ENCODE measurements at places on chromosomes 1 and 21.

- DNase-seq = no peak
Observed at GRCh38 chr1:90558126-90558525, 159.0 kb downstream of the BARHL2 start.

- DNase-seq = no peak
Observed at GRCh38 chr1:76494807-76495206, 372.5 kb upstream of the ST6GALNAC5 start.

DNA sequence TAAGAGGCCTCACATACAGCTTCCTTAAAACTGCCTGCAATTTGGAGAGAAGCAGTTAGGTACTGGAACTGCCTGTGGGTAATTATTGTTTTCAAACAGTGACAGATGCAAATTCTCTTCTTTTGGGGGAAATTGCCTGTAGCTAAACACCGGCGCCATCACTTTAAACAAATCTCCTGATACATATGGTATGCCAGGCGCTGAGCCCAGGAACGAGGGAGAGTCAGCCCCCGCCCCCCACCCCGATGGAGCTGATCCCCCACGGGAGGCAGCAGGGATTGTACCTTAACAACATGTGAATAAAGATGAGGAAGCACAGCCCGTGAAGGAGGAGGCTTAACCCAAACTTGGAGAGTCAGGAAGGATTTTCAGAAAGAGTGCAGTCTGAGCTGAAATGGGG, 7.1 kb downstream of the TMEM51 start:
- DNase-seq = no peak

GRCh38 chr1:51214615-51215131, 21.4 kb upstream of the RNF11 start:
- no peak for DNase-seq

GRCh38 chr1:185920602-185921001, 186.4 kb downstream of the HMCN1 start:
- DNase-seq = no peak

DNA sequence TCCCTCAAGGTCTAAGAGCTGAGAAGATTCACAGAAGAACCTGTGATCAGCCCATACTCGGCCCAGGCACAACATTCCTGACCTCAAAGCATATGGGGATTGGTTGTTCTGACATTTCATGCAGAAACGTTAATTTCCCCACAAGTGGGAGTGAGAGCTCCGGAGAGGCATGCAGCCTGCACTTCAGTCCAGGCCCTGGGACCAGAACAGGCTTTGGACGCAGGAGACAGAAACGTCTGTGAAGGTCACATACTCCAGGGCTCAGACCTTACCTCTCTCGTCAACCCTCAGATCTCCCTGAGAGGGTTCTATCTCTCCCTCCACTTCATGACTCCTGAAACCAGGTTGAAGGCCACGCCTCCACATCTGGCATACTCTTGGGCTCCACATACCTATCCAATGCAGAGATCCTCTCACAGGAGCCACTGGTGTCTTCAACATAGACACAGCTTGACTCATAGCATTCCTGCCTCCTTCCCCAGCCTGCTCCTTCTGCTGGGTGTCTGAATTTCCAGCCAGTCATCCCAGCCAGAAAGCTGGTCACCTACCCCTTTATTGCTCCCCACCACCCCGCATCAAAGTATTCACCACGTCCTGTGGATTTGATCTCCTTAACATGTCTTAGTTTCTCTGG, 149.2 kb downstream of the OMA1 start:
- DNase-seq = no peak

Data from cerebellum (tissue), 4 donors.